Activated CD8-positive, alpha-beta memory T cell treated with anti-CD3 and anti-CD28 coated beads, Interleukin-2, amount 10 ng/mL, durations not matched to agents 7 days and 5 days (primary cell): ENCODE measurements at places on chromosomes 1 and 21. TPM values are rescaled to one million over a fixed set of nuclear protein-coding genes. Genes with fewer than 3 reads are reported as not detected.
A peak's percentile ranks its signal among the peaks of the same experiment; 100 is the strongest.

- no peak overlapping the region for H3K27ac ChIP-seq
- peaks cover 2% of the 10 kb centered on the region for H3K36me3 ChIP-seq
- H3K4me1 ChIP-seq: peaks cover 13% of the 10 kb centered on the region
- no peak overlapping the region for H3K4me3 ChIP-seq
- peaks cover 6% of the 10 kb centered on the region for H3K27me3 ChIP-seq
Observed at GRCh38 chr1:25769625-25770383, 30.2 kb upstream of the SELENON start.

- H3K4me1 ChIP-seq: peaks cover 7% of the 10 kb centered on the region
- no peak overlapping the region for H3K27ac ChIP-seq
- no peak for DNase-seq
- no peaks in the 10 kb centered on the region for H3K36me3 ChIP-seq
Observed at GRCh38 chr1:229156872-229157271, 114.0 kb upstream of the RAB4A start.

GRCh38 chr1:18324246-18324645, 156.5 kb upstream of the KLHDC7A start:
- no peaks in the 10 kb centered on the region for H3K27me3 ChIP-seq
- H3K36me3 ChIP-seq: no peaks in the 10 kb centered on the region
- no peak overlapping the region for H3K4me3 ChIP-seq
- no peaks in the 10 kb centered on the region for H3K4me1 ChIP-seq

DNA sequence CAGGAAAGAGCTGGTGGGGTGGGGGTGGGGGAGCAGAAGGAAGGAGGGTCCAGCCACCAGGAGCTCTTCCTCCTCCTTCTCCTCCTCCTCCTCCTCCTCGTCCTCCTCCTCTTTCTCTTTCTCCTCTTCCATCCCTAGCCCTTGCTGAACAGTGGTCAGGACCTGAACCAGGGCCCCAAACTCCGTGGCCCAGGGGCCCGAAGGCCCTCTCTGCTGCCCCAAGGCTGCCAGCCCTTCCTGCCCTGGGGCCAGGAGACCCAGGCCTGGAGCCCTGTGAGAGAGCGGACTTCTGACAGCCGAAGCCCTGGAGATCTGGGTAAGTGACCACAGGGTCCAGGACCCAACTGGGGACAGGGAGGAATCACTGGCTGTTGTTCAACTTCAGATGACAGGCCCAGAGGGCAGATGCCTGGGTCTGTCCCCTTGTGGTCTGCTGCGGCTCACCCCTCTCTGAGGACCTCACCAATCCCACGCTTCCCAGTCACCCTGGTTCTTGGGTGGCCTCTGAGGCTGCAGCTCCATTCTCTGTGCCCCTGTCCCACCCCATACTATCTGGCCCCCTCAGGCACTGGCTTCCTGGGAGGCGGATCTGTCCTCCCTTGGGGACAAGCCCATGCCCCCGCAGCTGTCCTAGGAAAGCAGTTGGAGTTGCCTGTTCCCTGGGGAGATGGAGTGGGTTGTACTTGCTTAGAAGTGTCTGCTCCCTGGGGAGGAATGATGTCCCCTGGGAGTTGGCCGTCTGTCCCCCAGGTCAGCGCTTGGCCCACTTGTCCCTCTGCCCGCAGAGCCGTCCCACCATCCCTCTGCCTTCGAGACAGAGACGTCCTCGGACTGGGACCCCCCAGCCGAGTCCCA, 51.8 kb downstream of the VWA5B1 start:
- H3K4me1 ChIP-seq: no peaks in the 10 kb centered on the region
- peaks cover 34% of the 10 kb centered on the region for H3K27me3 ChIP-seq
- H3K4me3 ChIP-seq: no peak overlapping the region
- H3K36me3 ChIP-seq: no peaks in the 10 kb centered on the region
- no peak overlapping the region for H3K27ac ChIP-seq

DNA sequence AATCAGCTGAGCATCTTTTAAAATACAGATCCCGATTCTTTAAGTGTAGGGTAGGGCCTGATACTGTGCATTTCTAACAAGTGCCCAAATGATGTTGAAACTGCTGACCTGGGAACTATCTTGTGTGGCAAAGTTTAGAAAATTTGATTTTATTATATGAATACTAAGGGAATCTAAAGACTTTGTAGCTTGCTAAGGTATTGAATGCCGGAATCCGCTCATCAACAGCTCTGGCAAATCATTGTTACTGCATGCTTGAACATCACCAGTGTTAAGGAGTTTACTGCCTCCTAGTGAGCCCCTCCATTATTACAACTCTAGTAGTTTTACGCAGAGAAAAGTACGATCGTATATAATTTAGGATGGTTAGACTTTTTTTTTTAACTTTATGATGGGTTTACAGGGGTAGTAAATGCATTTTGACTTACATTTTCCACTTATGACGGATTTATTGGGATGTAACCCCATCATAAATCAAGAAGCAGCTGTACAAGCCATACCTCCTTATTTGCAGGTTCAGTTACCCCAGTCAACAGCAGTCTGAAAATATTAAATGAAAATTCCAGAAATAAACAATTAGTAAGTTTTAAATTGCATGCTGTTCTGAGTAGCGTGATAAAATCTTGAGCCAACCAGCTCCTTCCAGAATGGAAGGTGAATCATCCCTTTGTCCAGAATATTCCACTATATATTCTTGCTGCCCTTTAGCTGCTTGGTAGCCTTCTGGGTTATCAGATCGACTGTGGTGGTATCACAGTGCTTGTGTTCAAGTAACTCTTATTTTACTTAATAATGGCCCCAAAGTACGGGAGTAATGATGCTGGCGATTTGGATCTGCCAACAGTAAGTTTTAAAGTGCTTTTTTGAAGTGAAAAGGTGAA, 892 bp downstream of the TYW3 start:
- peak overlapping the region; percentile 97 for H3K27ac ChIP-seq
- peaks cover 19% of the 10 kb centered on the region for H3K36me3 ChIP-seq
- no peaks in the 10 kb centered on the region for H3K27me3 ChIP-seq
- H3K4me3 ChIP-seq: peak overlapping the region; percentile 87
- H3K4me1 ChIP-seq: peaks cover 39% of the 10 kb centered on the region

- peaks cover 42% of the 10 kb centered on the region for H3K4me1 ChIP-seq
- no peak overlapping the region for H3K27ac ChIP-seq
- no peaks in the 10 kb centered on the region for H3K27me3 ChIP-seq
- no peak for DNase-seq
- H3K4me3 ChIP-seq: no peak overlapping the region
Observed at GRCh38 chr1:228799924-228800323, 64.6 kb downstream of the RHOU start.

DNA sequence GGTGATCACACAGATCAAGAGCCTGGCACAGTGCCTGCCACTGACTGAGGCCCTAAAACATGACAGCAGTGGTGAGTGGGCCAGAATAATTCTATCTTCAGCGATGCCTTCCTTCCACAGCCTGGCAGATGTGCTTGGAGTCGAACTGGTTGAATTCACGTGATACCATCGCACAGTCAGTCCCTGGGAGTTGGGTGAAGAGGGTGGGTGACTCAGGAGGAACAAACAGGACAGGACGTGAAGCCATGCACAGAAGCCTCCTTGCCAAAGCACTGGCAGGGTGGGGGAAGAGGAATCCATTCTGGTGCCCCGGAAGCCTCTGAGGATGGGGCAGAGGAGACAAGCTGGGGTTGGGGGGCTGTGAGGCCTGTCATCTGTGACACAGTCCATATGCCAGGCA, 80.3 kb upstream of the WNT4 start:
- H3K4me1 ChIP-seq: no peaks in the 10 kb centered on the region
- no peaks in the 10 kb centered on the region for H3K36me3 ChIP-seq
- H3K27ac ChIP-seq: no peak overlapping the region

- no peak for DNase-seq
- no peaks in the 10 kb centered on the region for H3K36me3 ChIP-seq
- no peak overlapping the region for H3K27ac ChIP-seq
- no peaks in the 10 kb centered on the region for H3K4me1 ChIP-seq
- H3K4me3 ChIP-seq: no peak overlapping the region
- peaks cover 2% of the 10 kb centered on the region for H3K27me3 ChIP-seq
Observed at GRCh38 chr21:28393279-28393678, 599.4 kb downstream of the LTN1 start.

GRCh38 chr1:212595229-212595628, 13.3 kb upstream of the ATF3 start:
- H3K4me3 ChIP-seq: no peak overlapping the region
- H3K4me1 ChIP-seq: peaks cover 26% of the 10 kb centered on the region
- H3K36me3 ChIP-seq: peaks cover 9% of the 10 kb centered on the region
- H3K27me3 ChIP-seq: peaks cover 19% of the 10 kb centered on the region

DNA sequence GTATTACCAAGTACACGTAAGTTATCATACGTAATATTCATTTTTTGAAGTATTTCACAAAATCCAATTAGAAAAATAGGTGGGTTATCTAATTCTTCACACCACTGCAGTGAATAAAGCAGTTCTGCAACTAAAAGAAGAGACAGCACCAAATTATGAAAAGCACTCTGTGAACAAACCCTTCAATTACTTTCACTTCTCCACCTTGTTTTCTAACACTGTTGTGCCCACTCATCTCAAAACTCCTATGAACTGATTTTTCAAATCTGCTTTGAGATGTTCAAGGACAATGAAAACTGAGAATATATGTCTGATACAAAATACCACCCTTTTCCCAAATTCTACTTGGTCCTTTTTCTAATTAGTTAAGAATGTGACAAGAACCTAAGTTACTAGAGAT, 39.4 kb downstream of the LTN1 start:
- peaks cover 20% of the 10 kb centered on the region for H3K4me1 ChIP-seq
- no peak overlapping the region for H3K4me3 ChIP-seq
- peaks cover 44% of the 10 kb centered on the region for H3K36me3 ChIP-seq
- H3K27me3 ChIP-seq: no peaks in the 10 kb centered on the region

GRCh38 chr21:37166733-37167132, 93.7 kb downstream of the TTC3 start:
- H3K27me3 ChIP-seq: no peaks in the 10 kb centered on the region
- peaks cover 12% of the 10 kb centered on the region for H3K4me1 ChIP-seq
- no peak for DNase-seq
- peaks cover 25% of the 10 kb centered on the region for H3K36me3 ChIP-seq

Gene ATP1A1
- 169 TPM for total RNA-seq

Gene OR14A16
- total RNA-seq: not detected

Gene RPS27
- 1,678 TPM for total RNA-seq

Gene ADORA1
- total RNA-seq: not detected

Gene IL20
- not detected for total RNA-seq
